ENCODE measurements at places on chromosomes 2 and 18.
A peak's percentile ranks its signal among the peaks of the same experiment; 100 is the strongest.

DNA sequence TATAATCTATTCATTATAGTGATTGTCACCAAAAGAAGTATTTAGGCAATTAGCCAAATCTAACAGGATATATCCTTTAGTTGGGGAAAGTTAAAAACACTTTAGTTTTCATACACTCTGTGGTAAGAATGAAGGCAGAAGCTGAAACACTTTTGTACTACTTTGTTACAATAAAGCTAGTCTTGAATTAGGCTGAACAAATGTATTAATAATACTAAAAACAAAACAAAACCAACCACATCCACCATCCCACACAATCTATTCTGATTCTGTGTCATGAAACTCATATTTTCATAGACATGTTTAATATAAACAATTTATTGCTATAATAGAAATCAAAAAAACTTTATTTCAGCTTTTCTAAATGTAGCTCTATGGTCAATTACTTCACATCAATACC, 508.8 kb downstream of the ZEB2 start:
- DNase-seq: no peak

DNA sequence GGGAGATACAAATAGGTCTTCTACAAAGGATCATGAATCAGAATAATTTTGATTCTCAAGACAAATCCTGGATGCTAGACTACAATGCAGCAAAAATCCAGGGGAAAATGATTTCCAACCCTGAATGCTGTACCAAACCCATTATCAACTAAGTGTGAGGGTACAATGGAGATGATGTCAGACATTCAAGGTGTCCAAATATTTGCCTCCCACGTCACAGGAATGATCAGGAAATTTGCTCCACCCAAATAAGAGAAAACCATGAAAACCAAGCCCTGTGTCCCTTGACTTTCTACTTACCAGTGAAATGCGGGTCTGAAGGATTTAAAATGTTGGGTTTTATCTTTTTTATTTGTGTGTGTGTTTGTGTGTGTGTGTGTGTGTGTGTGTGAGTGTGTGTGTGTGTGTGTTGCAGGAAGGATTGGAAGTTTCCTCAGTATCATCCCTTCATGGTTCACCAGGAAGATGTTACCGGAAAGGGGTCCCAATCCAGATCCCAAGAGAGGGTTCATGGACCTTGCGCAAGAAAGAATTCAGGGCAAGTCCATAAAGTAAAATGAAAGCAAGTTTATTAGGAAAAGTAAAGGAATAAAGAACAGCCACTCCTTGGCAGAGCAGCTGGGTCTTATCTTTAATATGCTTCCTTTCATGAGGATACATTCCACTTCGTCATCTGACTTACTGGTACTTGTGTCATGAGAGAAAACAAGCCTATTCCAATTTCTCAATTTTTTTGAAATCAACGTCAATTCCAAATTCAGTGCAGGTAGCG, 61.1 kb upstream of the ID2 start:
- DNase-seq: no peak

DNA sequence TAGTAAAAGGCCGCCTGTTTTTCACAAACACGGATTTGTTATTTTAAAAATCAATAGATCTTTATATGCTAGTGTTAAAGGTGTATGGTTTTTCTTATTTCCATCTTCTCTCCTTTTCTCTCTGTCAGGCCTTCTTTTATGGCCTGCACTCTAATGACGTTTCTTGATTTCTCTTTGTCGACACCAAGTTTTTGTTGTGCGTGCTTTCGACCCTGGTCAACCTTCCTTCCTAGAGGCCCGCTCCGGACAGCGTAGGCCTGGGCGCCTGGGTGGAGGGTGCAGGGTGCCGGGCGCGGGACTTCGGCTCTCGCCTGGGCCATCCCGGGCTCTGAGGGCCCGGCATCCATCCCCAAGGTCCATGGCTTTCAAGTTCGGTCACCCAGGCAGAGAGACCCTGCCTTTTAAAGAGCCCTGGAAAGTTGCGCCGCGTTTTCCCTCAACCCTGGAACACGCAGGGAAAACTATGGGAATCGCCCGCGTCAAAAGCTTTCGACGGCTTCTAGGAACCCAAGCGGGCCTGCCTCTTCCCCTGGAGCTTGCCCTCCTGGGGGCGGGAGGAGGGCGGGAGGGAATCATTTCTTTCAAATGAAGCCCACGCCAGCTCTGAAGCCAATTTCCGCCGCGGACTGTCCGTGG, 4.1 kb upstream of the SATB2 start:
- no peak for DNase-seq

GRCh38 chr2:111172666-111173065, 52.0 kb downstream of the BCL2L11 start:
- no peak for DNase-seq

DNA sequence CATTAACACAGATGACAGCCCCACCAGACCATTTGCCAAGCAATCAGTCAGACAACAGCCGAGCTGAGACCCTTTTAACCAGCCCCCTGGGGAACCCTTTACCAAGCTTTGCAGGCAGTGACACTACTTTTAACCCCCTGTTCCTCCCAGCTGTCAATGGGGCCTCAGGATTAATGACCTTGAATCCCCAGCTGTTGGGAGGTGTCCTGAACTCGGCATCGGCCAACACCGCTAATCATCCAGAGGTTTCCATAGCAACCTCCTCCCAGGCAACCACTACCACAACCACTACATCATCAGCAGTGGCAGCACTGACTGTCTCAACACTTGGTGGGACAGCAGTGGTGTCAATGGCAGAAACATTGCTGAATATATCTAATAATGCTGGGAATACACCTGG, 160.9 kb upstream of the EPC2 start:
- DNase-seq: no peak

DNA sequence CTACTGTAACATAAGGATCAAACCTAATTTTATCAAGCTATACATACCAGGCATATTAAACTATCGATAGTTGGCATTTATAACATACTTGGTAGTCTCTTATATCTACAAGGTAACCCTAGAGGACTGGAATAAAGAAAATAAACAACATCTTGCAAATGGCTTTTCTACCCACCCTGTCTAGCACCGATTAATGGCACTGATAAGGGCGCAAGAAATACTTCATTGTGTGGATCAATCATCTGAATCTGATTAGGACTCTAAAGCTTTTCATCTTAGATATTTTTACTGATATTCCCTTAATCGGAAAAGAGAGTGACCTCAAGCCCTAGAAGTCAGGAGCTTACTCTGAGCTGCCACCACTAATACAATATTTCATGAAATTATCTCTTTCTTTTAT, 1461.7 kb upstream of the PIK3C3 start:
- DNase-seq: no peak

GRCh38 chr18:12990967-12991820, at the start of gene CEP192:
Gene CEP192 (plus strand): TSS chr18:12991362. CDS start chr18:12999425, 8,063 bp downstream.
- peak; percentile 95 for DNase-seq

DNA sequence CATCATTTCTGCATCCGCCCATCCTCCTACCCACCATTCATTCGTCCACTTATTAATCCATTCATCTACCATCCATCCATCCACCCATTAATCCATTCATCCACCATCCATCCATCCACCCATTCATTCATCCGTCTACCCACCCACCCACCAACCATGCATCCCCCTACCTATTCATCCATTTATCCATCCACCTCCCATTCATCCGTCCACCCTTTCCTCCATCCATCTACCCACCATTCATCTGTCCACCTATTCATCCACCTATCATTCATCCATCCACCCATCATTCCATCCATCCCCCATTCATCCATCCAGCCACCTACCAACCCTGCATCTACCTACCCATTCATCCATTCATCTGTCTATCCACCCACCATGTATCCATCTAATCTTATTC, 83.5 kb upstream of the MCFD2 start:
- no peak for DNase-seq

GRCh38 chr2:136173126-136173525, 55.2 kb upstream of the CXCR4 start:
- DNase-seq: no peak

GRCh38 chr2:75605770-75606529, 40.6 kb upstream of the MRPL19 start:
- DNase-seq: peak; percentile 97

- DNase-seq: no peak
Measured at GRCh38 chr2:217827430-217828201, 175.2 kb downstream of the TNS1 start.

DNA sequence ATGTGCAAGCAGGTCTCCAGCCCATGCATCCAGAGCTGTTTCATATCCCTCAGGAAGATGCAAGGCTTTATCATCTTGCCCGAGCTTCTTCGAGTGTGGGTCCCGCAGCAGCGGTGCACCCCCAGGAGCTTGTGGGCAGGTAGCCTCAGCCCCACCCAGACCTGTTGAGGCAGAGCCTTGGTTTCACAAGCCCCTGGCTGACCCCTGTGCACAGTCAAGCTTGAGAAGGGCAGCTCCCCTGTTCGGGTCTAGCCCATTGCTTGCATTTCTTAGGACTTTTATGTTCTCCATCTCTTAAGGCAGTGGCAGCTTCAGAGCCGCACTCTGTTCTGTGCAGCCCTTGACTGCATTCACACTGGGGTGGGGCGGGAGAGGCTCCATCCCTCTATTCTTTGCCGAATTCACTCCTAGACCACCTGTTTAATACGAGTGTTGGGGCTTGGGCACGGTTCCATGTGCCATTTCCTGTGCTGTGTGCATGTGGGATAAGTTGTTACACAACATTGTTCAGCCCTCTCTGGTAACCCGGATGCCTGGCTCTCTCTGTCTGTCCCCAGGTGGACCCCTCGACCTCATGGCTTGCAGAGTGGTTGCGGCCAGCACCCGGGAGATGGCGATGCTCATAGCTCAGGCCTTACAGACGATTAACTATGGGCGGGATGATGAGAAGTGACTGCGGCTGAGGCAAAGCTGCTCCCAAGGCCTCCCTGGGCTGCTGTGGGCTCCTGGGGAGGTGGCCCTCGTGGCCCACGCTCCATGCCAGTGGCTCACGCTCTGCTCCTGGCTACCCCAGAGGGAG, 48.7 kb downstream of the IMPA2 start:
- no peak for DNase-seq

DNA sequence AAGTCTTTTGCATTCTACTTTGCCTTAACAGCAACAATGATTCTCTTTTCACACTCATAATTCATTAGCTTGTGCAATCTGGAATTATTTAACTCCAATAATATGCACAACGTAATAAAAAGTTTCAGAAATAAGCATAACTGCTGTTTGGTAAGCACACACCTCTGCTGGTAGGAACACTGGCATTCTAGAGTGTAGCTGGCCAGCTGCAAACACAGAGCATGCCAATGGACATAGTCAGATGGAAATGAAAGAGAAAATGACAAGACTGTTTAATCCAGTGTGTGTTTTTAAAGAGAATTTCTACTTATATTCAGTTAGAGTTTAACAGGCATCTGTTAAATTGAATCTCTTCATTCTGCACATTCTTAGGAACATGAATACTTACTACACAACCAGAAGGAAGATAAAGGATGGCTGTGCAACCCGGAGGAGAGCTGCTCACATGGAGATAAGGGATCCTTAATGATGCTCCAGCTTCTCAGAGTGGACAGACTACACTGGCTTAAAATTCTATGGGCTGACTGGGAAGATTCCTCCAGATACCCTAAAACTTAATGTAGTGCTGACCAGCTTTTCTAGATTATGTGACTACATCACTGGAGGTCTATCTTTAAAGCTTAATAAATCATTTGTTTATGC, 94.6 kb upstream of the CHAC2 start:
- no peak for DNase-seq

DNA sequence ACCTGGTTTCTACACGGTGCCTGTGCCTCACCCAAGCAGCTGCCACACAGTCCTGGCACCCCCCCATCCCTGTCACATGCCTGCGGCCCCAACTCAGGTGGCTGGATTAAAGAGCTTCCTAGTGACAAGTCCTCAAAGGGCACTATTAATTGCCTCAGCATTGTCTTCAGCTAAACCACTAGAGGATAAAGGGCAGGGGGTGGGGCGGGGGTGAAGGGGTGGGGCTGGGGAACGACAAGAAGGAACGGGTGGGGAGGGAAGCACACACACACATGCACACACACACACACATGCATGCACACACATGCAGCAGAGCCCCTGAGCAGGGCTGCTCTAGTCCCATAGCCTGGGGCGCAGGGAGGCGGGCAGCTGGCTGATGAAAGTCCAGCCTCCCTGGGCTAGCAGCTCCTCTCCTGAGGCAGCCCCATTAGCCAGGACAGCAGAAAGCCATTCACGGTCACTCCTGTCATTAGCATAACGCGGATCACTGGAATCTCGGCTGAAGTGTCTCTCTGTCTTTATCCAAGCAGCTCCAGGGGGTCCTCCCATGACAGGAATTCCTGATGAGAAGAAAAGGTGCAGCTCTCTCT, 7.4 kb upstream of the TEX261 start:
- no peak for DNase-seq

DNA sequence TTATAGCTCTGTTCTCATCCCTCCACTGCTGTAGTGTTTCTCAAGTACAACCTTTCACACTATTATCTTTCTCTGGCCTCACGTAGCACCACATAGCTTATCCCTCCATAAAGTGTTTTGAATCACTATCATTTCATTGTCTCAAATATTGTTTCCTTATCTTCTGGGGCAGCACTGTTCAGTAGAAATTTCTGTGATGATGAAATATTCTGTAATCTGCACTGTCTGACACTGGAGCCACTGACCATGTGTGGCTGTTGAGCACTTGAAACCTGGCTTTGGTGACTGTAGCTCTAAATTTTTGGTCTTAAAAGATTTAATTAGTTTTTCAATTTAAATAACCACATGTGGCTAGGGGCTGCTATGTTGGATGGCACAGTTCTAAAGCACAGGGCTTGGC, 78.9 kb downstream of the CPS1 start:
- no peak for DNase-seq

GRCh38 chr2:189516546-189516945, 64.0 kb downstream of the SLC40A1 start:
- DNase-seq: no peak

Measured in fibroblast of skin of left biceps (primary cell).